ENCODE measurements at places on chromosomes 11 and 22.

- DNase-seq: no peak
Observed at GRCh38 chr11:69572233-69572860, 68.6 kb upstream of the CCND1 start.

DNA sequence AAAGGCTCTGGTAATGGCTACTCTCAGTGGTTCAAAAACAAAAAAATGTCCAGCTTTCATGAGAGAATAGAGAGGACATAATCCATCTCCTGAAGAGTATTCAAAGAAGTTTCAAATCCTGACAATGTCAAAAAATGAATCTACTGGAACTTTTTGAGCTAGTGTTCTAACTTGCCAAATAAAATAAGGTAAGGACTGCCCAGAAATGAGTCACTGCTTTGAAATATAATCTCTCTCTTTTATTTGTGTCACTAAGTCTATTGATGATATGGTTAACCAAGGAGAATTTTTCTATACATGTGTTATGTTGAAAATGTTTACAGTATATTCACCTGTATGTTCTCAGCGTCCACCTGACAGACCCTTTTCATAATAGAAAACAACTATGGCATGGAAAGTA lies 3.4 kb downstream of the GUCY1A2 start:
- DNase-seq: no peak

- DNase-seq: no peak
Observed at GRCh38 chr11:62757846-62758788, 3.3 kb upstream of the POLR2G start.

DNA sequence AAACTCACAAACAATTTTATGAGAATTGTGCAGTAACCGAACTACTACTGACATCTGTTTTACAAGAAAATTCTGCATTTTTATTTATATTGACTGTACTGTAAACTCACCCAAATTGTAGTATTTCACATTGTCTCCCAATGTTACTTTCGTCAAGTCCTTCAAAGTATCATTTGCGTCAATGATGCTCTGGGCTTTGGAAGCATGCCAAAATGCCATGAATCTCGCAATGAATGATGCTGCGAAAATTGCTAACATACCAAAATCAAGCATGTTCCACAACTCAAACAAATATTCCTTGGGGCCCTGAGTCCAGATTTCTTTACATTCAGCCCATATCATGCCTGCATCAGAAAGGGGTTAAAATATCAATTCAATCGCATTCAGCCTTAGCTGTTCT lies 107.6 kb downstream of the TRPC6 start:
- DNase-seq: no peak

GRCh38 chr11:70883973-70884623 lies 368.3 kb downstream of the SHANK2 start:
- no peak for DNase-seq

GRCh38 chr22:37176464-37177061 lies 11.5 kb downstream of the C1QTNF6 start:
- no peak for DNase-seq

- no peak for DNase-seq
Observed at GRCh38 chr11:130705670-130706421, 210.4 kb downstream of the SNX19 start.

- no peak for DNase-seq
Observed at GRCh38 chr22:35552196-35552842, 11.7 kb downstream of the RASD2 start.

DNA sequence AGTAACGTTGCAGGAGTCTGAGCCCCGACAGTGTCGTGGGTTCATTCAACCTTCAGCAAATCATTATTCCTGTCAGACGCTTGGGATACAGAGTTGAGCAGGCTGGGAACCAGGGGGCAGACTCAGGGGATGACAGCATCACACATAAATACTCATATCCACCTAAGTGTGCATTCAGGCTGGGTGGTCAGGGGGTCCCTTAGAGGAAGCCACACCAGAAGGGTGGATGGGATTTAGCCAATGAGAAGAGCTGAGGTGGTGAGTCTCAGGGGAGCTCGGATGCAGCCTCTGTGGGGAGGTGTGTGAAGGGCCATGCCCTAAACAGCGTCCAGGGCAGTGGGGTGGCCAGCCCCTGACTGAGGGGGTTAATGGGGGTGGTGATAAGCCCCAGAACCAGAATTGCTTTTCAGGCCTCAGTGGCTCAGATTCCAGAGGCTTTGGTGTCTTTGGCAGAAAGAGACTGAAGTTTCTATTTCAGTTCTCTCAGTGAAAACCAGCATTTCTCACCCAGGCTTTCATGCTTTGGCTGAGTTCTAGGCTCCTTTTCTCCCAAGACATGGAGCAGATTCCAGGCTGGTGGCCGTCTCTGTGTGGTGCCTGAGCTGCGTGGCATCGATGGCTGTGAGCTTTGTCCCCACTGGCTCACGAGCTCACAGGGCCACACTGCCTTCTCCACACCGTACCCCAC lies 83.9 kb upstream of the CLDN5 start:
- DNase-seq: no peak
